Peyer's patch (tissue), 4 donors: ENCODE measurements at places on chromosomes 2 and 18.

- no peak for DNase-seq
Measured at GRCh38 chr2:169104848-169105247, 35.5 kb downstream of the DHRS9 start.

- DNase-seq: no peak
Measured at GRCh38 chr18:3603421-3604234, 153.7 kb downstream of the TGIF1 start.

- DNase-seq: no peak
Measured at GRCh38 chr2:64212346-64212745, 68.1 kb upstream of the PELI1 start.

DNA sequence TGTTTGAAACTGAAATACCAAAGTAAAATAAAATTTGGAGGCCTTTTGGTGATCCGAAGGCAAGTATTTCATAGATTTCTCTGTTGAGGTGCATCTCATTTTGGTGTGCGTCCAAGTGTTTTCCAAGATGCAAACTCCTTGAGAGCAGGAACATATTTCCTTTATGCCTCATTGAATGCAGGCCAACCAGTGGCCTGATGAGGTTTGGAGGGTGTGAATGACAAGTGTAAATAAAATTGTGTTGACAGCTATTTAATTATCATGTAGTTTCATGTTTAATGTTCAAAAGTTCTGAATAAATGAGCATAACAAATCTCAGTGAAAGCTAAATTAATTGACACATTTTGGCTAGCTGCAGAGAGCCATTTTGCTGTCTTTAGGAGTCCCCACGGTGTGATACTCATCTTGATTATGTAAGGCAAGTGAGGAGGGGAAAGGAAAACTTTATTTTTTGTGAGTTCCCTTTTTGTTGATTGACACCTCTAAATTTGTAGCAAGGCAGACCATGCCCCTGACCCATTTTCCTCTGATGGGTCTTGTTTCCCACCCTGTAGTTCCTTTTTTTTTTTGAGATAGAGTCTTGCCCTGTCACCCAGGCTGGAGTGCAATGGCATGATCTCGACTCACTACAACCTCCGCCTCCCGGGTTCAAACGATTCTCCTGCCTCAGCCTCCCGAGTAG, 6.3 kb upstream of the LTBP1 start:
- DNase-seq: no peak

GRCh38 chr2:140998017-140998416, 1132.8 kb downstream of the LRP1B start:
- no peak for DNase-seq
